ENCODE measurements at places on chromosomes 4 and X.

DNA sequence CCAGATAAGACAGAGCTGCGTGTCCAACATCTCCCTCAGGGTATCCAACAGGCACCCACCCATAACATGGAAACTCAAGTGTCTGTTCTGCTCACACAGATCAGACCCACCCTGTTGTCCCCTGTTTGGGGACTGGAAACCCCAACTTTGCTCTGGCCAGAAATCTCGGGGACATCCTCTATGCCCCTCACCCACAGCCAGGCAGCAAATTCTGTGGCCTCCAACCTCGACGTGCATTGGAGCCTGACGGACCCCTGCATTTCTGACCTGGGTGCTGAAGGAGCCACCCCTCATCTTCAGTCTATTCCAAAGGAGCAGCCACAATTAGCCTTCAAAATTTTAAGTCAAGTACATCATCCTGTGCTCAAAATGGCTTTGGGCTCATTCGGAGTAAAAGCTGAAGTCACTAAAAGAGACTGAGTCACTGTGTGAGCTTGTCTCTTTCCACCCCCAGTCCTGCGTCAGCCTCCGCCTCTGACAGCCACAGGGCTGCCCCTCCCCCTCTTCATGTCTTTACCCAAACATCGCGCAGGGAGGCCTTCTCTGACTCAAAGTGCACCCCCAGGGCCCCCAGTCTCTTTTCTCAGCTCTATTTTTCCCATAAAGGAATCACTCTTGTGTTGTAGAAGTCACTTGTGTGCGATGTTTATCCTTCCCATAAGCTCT is 24.4 kb upstream of the PDE6B start:
- no peak for DNase-seq

GRCh38 chrX:131279617-131280016 is 9.5 kb downstream of the IGSF1 start:
- DNase-seq, result no peak

DNA sequence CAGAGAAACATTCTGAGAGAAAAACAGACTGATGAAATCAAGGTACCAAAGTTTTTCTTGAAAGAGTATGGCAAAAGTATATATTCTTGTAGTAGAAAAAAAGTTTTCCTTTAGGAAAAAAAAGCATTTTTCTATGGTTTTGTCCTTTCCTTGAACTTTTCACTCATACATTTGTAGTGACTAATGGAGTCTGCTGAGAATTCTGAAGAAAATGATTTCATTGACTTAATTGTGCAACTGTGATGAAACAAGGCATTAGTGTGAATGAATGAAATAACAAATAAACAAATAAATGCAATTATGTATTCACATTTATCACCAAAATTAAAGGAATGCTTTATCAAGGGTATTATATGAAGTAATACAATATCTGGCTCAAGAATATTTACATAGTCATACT is 5.7 kb downstream of the CSN1S1 start:
- no peak for DNase-seq

GRCh38 chrX:154784149-154784995 is 20.9 kb downstream of the MPP1 start:
- DNase-seq, result no peak

GRCh38 chr4:83625821-83626220 is 89.9 kb downstream of the GPAT3 start:
- no peak for DNase-seq

DNA sequence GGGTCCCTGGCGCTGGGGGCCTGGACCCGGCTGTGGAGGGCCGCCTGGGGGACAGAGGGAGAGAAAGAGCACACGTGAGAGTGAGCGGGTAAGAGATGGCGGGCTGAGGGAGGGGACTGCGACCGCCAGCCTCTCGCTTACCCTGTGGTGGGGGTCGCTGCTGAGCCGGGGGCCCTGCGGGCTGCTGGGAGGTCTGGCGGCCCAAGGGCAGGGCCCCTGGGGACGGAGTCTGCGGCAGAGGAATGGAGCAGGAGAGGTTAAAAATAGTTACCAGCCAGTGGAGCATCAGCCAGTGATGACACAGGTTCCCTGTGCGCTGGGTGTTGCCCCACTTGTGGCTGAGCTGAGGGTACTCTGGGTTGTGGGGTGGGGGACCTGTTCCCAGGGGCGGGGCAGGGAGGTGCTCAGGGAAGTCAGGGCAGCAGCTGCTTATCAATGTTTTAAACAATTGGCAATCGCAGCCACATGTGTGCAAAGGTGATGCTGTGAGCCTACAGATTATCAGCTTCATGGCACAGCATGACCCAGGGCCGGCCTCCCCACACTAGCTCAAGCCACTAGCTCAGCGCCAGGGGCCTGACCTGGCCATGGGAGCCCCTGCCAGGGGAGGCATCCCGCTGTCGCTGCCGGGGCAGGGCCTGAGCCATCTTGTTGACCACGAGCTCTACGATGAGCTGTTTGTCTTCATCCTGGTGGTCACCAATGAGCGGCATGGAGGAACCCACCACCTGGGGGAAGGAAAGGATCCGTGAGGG is 7.5 kb upstream of the TIMP1 start:
- no peak for DNase-seq

DNA sequence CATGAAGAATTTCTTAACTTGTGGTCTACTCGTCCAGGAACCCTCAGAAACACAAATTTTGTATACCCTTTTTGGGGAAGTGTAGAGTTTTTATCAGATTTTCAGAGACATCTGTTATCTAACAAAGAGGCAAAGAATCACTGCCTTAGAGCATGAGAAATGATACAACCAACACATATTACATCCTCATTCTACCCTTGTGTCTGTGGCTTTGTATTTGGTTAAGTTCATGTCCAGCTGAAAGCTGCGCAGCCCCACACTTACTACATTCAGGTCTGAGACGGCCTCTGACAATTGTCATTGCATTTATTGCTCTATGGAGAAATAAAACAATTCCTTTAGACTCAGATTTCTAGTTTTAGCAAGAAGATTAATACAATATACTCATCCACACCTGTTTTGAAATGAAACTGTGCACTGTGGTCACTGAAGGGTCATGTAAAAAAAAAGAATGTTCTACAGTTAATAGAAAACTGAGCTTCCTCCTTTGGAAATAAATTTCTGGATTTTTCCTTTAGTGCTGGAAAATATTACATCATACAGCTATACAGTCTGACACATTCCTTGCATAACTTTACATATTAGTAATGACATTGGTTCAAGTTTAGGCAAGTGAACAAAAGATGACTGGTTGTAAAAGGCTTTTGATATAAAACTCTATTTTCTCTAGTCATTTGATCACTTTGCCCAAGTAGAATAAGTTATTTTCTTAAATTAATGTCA is 39.8 kb downstream of the GLRB start:
- no peak for DNase-seq

- no peak for DNase-seq
Measured at GRCh38 chr4:104756837-104757236, 262.1 kb upstream of the CXXC4 start.

- no peak for DNase-seq
Measured at GRCh38 chr4:167428156-167428555, 193.9 kb upstream of the SPOCK3 start.

- no peak for DNase-seq
Measured at GRCh38 chr4:681736-682451, 7.1 kb downstream of the SLC49A3 start.

DNA sequence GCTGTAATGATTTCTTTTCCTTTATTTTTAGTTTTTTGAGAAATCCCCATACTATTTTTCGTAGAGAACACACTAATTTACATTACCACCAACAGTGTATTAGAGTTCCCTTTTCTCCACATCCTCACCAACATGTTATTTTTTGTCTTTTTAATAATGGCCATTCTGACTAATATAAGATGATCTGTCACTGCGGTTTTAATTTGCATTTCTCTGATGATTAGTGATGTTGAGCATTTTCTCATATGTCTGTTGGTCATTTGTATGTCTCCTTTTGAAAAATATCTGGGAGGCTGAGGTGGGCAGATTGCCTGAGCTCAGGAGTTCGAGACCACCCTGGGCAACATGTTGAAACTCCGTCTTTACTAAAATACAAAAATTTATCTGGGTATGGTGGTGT is 30.2 kb downstream of the SPINK2 start:
- no peak for DNase-seq

DNA sequence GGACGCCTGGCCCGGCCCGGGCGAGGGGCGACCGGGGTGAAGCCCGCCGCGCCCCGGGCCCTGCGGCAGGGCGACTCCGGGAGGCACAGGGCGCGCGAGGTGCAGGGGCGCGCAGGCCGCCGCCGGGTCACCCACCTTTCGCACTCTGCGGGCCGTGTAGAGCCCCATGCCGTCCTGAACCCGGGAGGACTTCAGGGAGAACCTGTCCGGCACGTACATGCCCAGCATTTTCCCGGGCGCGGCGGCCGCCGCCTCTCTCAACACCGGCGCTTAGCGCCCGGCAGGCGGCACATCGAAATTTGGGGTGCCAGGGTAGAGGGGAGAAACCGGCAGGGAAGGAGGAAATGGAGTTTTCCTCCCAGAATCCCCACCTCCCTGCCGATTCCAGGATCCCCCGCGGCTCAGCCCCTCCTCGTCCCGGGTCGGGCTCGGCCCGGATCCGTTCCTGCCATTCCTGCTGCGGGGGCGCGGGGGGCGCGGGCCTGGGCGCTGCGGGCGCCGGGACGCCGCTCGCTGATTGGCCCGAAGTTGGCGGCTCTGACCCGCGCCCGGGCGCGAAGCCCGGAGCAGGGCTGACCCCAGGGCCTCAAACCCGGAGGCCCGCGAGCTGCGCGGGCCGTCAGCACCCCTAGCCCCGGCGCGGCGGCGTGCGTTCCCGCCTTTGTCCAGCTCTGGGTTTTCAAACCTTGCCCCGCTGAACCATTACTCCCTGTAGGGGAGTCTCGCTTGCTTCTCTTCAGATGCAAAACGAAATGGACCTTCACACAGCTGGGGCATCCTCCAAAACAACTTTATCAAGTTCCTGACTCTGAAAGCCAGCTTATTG is at the start of gene PRDM5:
TSS of gene PRDM5 (minus strand) at position 346 of the 826 bp plus-strand sequence. CDS start at position 228, 118 bp downstream.
- DNase-seq, result no peak

DNA sequence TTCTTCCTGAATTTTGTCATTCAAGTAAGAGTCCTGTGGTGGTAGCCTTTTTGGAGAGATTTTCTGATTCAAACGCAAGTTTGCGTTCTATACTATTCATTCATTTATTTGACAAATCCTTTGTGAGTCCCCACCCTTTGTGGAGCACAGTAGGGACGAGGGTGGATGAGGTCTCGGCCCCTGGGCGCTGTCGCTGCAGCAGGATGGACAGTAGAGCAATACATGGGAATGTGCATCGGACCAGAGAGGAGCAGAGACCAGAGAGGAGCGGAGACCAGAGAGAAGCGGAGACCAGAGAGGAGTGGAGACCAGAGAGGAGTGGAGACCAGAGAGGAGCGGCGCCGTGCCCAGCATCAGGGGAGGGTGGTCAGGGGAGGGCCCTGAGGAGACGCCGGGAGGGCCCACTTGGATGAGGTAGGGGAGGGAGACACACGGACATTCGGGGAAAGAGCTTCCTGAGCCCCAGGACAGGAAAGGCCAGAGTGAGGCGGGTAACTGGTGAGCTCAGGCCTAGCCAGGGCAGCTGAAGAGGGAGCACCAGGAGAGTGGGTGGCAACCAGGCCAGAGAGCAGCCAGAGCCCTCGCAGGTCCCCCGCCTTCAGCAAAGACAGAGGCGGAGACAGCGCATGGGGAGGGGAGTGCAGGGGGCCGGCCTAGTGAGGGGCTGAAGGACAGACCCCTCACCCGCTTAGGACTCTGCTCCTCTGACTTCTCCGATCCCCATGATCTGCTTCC is 67.3 kb downstream of the NAT8L start:
- no peak for DNase-seq

DNA sequence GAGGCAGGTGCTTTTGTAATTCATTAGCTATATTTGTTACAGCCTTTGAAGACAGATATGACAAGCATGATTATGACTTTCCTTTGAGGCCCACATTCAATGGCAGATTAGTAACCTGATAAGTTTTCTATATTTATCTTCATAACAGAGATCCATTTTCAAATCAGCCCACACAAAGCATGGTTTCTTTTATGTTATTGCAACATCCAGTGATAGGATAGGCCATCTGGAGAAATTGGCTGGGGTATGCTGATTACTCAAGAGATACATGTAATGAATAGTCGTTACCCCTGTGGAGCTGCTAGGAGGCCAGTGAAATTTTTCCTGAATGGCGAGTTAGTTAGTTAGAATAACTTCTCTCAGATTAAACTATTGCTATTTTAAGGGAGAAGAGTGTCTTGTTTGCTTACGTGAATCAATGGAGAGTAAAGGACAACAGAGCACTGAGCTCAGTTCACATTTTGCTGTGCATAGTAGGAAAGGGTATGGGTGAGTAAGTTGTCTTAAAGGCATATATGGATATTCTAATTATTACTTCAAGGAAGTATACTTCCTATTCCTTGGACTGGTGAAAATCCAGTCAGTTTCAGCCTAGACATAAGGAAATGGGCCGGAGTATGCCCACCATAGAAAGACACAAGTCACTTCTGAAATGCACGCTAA is 79.2 kb upstream of the DKK2 start:
- no peak for DNase-seq

- no peak for DNase-seq
Measured at GRCh38 chr4:1402021-1402515, 4.2 kb downstream of the NKX1-1 start.

DNA sequence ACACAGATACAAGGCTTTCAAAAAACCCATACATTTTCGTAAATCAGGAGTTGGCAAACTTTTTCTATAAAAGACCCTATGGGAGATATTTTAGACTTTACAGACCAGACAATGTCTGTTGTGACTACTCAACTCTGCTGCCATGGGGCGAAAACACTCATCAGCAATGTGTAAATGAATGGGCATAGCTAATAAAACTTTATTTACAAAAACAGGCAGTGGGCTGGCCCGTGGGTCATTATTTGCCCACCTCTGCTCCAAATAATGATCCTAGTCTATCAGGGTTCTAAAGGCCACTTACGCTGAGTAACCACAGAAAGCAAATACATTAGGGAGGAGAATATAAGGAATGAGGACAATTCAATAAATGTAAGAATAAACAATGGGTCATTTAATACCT is 43.9 kb upstream of the ACSL4 start:
- no peak for DNase-seq

All from activated T-helper 1 cell treated with anti-CD3 and anti-CD28 coated beads, Interleukin-2, amount 50 U/mL, for 16 hours (primary cell).